SJSA1 (cell line): ENCODE measurements at places on chromosomes 3 and 15.

DNA sequence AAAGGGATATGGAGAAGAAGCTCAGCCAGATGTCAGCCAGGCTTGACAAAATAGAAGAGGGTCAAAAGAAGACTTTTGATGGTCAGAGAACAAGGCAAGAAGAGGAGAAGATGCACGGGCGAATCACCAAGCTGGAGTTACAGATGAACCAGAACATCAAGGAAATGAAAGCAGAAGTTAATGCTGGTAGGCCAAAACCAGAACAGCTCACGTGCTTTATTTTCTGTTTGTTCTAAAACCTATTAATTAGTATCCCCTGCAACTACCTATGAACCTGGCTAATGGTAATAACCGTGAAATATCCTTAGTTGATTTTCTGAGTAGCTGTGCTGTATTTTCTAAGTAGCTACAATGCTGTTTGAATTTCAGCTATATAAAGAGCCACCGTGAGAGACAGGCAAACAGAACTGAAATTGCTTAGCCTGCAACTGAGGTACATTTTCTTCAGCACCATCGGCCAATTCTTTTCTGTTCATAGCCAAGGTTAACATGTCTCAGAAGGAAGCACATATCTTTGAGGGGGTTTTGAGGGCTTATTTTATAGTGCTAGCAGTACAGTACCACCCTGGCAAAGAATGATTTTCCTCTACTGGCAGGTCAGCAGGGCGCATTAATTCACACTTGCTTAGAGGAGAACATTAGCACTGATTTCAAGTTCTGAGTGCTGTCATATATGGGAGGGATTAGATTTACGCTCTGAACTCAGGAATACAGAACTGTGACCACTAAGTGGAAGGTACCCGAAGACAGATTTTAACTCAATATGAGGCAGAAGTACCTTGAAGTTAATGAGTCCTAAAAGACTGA lies 78.9 kb downstream of the FAM81A start:
- no peak for DNase-seq

GRCh38 chr3:183438735-183439134 lies 10.3 kb upstream of the MCF2L2 start:
- DNase-seq, result no peak

GRCh38 chr3:148751461-148751860 lies 53.8 kb downstream of the AGTR1 start:
- DNase-seq, result no peak

GRCh38 chr3:53244271-53244670 lies 11.6 kb downstream of the TKT start:
- DNase-seq, result no peak

- no peak for DNase-seq
Observed at GRCh38 chr3:143924522-143925285, 46.9 kb upstream of the DIPK2A start.
